Fibroblast of pulmonary artery (primary cell): ENCODE measurements at places on chromosomes 12 and 14.
A peak's percentile ranks its signal among the peaks of the same experiment; 100 is the strongest.

GRCh38 chr12:98653866-98654493 is 8.9 kb downstream of the APAF1 start:
- peak; percentile 81 for DNase-seq

DNA sequence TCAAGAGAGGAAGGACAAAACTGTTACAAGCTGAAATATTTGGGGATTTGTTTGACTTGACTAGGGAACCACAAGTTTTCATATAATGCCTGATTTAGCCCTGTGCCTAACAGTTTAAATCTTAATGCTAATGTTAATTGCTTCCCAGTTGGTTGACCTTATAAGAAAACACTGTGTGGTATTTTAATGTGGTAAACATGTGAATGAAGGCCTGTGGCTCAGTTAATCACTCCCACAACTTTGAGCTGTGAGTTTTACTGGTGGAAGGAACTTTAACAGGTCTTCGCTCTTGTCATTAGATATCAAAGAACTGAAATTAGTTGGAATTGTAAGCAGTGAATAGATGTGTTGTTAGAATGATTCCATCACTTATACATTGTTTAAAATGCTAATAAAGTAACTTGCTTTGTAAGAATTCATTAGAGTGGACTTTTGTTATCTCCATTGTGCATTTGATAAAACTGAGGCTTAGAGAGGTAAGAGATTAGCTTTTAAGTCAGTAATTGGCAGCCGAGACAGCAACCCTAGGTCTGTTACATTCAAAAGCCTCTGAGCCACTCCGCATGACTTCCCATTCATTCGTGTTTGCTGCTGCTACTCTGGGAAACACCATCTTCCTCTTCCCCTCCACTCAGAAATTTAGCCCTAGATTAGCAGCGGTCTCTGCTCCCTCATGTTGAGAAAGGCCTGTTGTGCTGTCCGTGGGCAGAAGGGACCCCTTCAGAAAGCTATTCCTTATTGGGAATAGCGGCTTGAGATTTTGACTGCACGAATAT is 1.0 kb upstream of the TBK1 start:
- DNase-seq = no peak

DNA sequence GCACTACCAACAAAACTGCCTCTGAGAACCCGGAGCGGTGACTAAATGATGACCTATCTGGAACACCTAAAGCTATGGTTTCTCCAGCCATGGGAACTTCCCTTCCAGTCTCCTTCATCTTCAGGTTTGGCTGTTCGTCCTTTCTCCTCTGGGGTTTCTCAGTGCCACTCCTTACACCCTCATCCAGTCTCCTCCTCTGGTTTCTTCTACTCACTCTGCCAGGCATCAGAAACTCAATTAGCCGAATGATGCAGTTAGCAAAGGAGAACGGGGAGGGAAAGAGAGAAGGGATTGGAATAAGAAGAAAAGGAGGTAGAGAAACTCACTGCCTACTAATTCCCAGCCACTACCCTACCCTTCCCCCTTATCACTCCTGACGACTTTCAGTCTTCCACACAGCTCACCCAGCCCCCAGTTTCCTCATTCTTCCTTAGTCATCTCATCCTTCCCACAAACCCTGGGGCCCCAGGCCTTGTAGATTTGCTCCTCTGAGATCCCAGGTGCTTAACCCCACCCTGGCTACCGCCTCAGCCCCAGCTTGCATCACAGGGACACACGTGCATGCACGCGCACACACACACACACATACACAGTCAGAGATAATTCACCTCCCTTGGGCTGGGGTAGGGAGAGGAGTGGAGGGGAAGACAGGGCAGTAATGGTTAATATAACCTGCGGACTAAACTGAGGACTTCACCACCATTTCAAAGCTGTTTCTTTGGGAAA is 13.0 kb downstream of the FGD6 start:
- DNase-seq = peak; percentile 94

DNA sequence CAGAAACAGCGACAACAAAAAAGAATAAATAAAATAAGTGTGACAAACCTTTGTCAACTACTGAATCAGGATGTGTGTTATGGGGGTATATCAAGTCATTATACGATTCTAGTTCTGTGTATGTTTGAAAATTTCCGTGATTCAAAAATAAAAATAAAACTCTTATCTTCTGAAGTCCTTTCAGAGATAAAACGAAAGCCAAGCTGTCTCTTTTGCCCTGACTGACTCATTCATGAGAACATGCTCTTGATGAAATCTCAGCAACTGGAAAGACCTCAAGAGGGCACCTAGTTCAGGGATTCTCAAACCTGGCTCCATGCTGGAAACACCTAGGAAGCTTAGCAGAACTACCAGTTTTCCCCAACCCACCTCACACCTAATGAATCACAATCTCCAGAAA is 9.2 kb downstream of the FOXN3 start:
- peak; percentile 35 for DNase-seq

DNA sequence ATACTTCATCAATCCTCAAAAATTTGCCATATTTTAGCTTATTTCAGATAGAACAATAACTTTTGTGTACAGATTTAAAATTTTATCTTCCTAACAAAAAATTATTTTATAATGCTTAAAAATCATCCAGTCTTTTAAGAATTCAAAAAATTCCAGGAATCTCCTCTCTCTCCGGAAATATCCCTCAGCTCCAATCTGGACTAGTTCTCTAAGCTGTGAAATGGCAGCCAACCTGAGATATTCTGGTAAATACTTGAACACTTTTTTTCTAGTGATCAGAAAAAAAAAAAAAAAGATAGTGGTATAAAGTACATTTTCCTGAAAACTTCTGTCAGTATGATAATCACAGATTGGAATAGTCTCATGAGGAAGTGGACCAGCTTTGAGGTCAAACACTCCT is 57.6 kb downstream of the SSPN start:
- no peak for DNase-seq

- DNase-seq = no peak
These were observed 344.9 kb upstream of the STXBP6 start for GRCh38 chr14:25394791-25395391.

GRCh38 chr12:123231931-123232330 is 1.0 kb downstream of the MPHOSPH9 start:
- no peak for DNase-seq

DNA sequence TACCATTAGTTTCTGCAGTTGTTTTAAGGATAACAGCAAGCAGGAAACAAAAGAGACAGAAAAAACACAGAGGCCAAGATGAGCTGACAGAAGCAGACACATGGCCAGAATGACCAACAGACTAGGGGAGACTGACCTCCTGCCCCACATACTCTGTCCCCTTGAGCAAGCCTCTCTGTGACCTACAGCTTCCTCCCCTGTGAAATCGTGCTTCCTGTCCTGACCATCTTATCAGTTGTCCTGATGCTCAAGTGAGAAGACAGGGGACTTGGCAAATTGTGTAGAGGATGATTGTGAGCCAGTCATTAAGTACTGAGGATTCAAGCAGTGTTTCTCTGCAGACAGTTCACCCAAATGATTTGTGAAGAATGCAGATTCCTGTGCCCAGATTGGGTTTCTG is 229.0 kb downstream of the SLC41A2 start:
- DNase-seq = no peak

GRCh38 chr12:89391726-89392336 is 39.5 kb upstream of the DUSP6 start:
- DNase-seq = no peak

DNA sequence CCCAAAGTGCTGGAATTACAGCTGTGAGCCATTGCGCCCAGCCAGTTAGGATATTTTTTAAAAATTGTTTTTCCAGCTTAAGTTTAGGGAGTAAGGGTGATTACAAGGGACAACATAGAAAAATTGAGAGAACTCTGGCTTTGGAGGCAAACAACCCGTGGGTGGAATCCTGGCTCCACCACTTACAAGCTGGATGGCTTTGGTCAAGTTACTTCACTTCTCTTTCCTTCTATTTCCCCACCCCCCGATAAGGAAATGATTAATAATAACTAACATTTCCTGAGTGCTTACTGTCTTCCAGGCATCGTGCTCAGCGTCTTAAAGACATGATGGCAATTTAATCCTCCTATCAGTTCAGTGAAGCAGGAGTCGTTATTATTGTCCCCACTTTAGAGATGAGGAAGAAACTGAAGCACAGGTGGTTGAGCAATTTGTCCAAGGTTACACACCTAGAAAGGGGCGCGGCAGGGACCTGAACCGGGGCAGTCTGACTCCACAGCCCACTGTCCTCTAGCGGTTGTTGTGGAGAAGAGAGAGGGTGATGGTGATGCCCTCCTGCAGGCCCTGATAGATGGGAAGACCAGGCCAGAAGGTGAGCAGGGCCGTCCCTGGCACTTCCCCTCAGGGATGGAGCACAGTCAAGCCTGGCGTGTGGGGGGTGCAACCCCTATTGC is 16.7 kb upstream of the FAIM2 start:
- peak; percentile 94 for DNase-seq
